CD8-positive, alpha-beta T cell (primary cell): ENCODE measurements at places on chromosomes 13 and 19. TPM values are rescaled to one million over a fixed set of nuclear protein-coding genes. Genes with fewer than 3 reads are reported as not detected.

Gene ZNF628
- 27.8 TPM for total RNA-seq

Gene NOVA2
- not detected for total RNA-seq

Gene FOSB
- total RNA-seq, result 631 TPM

GRCh38 chr19:11445141-11445540, 9.7 kb downstream of the PRKCSH start:
- DNase-seq, result no peak

DNA sequence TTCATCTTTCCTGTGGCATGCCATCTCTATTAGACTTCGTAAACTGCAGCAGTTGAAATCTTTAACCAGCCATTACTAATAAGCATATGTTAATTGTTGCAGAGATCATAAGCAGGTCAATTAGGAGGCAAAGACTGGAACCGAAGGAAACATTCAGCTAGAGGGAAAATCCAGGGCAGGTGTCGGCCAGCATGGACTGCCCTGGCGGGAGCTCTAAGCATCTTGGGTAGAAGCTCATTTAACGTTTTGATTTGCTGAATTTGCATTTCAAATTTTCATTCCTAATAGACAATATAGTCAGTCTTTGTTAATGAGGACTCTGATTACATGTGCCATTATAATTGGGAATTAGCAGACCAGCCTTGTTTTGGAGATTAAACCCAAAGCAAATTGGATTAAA, 238.6 kb downstream of the POU4F1 start:
- DNase-seq, result no peak

DNA sequence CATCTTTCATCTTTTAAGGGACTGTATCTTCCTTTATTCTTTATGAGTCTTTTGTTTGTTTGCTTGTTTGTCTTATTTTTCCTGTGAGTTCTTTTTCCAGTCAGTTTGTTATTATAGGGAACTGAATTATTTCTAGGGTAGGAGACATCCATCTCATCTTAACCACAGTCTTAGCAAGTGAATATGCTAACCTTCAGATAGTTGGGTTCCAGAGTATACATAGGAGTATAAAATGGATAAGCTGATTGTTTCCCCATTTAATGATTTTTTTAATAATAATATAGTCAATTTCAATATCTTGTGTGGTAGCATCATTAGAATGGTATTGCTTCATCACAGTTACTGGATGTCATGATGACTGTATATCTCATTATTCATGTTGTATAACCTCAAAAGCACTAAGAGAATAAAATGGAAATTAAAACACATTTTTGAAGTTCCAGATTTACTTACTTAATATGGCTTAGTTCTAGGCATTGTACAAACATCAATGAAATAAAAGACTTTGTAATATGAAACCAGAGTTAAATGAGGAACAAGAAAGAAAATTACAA, 33.0 kb downstream of the GPC6 start:
- DNase-seq, result no peak

GRCh38 chr13:94640721-94641120, 39.1 kb downstream of the GPR180 start:
- no peak for DNase-seq

Gene CGB1
- total RNA-seq, result not detected

DNA sequence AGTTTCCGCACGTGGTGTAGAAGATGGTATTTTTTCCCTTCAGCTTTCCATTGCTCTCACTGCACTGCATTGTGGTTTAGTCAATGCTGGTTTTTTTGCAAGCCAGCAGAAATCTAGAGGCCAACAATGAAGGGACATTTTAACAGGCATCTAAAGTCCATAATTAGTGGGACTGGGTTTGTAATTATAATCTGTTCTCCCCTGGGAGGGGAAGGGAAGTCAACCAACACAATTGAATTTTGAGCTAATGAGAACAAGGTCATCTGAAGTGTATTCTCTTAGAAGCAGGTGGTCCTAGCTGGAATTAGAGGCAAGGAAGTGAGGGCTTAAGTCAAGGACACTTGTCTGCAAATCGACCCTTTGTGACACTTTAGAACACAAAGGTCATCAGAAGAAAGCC, 156.4 kb downstream of the MYO16 start:
- no peak for DNase-seq

DNA sequence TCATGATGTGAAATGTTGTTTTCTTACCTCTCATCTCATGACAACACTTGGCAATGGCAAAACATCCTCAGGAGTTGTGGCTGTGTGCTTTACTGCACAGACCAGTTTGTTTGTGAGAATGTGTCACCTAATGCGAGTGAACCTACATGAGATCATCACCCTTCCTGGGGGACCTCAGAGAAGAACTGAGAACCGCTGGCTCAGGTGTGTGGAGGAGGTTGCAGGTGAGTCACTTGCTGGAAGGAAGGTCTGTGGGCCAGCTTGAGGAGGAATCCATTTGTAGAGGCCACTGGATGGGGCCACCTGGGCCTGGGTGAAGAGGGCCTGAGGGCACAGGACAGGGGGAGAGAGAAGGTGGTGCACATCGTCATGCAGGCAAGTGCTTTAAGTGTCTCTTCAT, 3.0 kb upstream of the CEACAM1 start:
- no peak for DNase-seq

- DNase-seq, result no peak
Observed at GRCh38 chr19:38033658-38034491, 126.9 kb downstream of the SIPA1L3 start.

DNA sequence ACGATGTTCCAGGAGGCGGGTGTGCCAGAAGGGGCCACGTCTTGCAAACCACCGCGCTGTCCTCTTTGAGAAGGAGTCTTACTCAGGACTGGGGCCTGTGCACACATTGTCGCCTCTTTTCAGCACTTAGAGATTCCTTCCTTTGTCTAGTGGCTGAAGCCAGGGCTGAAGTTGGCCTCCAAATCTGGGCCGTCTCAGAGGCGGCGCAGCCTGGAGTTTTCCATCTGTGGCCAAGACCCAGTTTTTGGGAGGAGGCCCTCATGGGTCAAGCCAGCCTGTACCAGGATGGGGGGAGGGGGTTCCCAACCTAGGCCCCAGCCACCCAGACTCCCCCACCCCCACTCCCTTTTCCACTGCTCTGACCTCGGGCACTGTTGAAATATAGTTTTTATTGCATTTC, 11.8 kb downstream of the ANO8 start:
- DNase-seq, result no peak

Gene ZNF468
- total RNA-seq, result 19.0 TPM

Gene PIAS4
- total RNA-seq, result 14.9 TPM

GRCh38 chr13:23979361-23980159, 82.3 kb upstream of the C1QTNF9B start:
- peak; percentile 22 for DNase-seq

- DNase-seq, result peak; percentile 60
Observed at GRCh38 chr19:7718668-7719067, 13.2 kb downstream of the CLEC4G start.

Gene FOXO1
- 97.3 TPM for total RNA-seq
